ENCODE measurements at places on chromosomes 2 and 18. TPM values are rescaled to one million over a fixed set of nuclear protein-coding genes. Genes with fewer than 3 reads are reported as not detected.

The GALR1 gene
- polyA plus RNA-seq, result 0.09 TPM

The ADAM23 gene
- 6.1 TPM for polyA plus RNA-seq

The GCG gene
- polyA plus RNA-seq, result not detected

The ELOA2 gene
- polyA plus RNA-seq, result not detected

The RSAD2 gene
- polyA plus RNA-seq, result 3.9 TPM

The IL36RN gene
- polyA plus RNA-seq, result not detected

The COL3A1 gene
- 850 TPM for polyA plus RNA-seq

The LIMS3 gene
- polyA plus RNA-seq, result 5.7 TPM

DNA sequence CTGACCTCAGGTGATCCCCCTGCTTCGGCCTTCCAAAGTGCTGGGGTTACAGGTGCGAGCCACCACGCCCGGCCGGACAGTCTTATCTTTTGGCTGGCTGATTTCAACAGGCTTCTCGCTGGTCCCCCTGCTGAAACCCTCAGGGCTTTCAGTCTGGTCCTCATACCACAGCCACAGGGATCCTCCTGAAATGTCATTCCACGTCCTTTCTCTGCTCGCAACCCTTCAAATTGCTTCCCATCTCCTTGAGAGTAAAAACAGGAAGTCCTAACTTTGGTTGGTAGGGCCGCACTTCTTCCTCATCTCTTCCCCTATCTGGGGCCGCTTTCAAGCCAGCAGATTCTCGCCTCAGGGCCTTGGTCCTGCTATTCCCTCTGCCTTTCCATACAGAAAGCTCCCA, 1.4 kb upstream of the CAB39 start:
- no peak for DNase-seq

GRCh38 chr2:175439416-175439815, 257.9 kb upstream of the ATP5MC3 start:
- no peak for DNase-seq

- no peak for DNase-seq
Measured at GRCh38 chr2:158495175-158495574, 38.4 kb downstream of the PKP4 start.

- no peak for DNase-seq
Measured at GRCh38 chr18:59582395-59582794, 114.8 kb downstream of the CCBE1 start.

- DNase-seq, result peak; percentile 11
Measured at GRCh38 chr2:118251427-118251826, 163.2 kb downstream of the INSIG2 start.

DNA sequence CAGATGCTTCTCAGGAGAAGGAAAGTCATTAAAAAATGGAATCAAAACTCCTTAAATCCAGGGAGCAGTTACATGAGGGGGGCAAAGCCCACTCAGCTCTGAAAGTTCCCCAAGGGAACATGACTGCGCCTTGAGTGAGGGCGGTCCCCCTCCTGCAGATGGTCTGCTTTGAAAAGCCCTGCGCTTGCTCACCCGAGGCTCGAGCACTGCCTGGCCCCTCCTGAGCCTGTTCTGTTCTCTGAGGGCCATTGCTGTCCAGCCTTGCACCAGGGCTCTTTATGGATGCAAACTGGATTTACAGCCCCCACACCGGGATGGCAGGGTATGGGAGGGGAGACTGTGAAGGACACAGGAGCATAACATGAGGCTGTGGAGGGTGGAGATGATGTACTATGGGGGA, 37.8 kb upstream of the DNMT3A start:
- no peak for DNase-seq

DNA sequence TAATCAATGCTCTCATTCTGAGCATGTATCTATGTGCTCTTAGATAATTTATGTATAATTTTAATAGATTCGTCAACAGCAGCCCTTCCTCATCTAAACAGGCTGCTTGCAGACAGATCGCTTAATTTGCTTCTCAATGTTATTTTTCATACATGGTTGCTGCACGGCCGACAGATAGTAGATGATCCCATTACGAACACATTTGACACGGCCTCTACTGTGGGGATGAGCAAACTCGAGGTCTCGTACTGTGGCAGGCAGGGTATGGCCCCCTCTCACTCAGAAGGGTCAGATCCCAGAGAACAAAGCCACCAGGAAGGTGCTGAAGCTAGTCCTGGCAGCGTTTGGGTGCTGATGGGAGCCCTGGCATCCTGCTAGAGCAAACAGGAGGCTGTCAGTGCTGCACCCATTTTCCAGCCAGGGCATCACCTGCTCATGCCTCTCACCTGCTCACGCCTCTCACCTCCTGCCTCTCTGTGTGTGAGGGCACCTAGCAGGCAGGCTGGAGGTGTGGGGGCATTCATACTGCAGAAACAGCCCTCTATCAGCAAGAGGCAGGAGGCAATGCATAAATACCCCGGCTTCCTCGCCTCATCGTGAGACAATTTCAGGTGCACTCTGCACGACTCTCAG, 80.0 kb downstream of the KLHL29 start:
- no peak for DNase-seq

- DNase-seq, result no peak
Measured at GRCh38 chr18:57122936-57123510, 23.9 kb upstream of the BOD1L2 start.

DNA sequence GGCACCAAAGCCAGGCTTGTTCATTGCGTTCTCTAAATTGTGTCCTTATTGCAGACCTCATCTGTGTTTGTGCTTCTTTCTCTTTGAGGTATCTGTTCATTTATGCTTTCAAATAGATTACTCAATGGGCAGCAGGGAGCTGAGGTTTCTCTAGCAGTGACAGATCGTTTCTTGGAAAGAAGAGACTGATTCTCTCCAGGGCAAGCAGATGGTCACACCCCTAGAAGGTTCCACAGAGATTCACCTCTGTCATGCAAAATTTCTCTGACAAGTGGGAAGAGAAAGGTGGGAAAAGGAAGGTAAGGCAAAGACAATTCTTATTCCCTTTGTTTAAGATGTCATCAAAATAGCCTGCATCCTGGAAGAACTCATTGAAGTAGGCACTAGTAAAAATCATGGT, 14.0 kb downstream of the DLGAP1 start:
- DNase-seq, result no peak

GRCh38 chr2:232487385-232488096, at the start of gene ECEL1:
Gene ECEL1 (minus strand): TSS chr2:232487834. CDS start chr2:232486653, 1,181 bp downstream.
- DNase-seq, result no peak

GRCh38 chr2:96529376-96530143, 7.0 kb upstream of the ARID5A start:
- DNase-seq, result no peak

- no peak for DNase-seq
Measured at GRCh38 chr18:57856128-57856527, 53.0 kb upstream of the ATP8B1 start.

DNA sequence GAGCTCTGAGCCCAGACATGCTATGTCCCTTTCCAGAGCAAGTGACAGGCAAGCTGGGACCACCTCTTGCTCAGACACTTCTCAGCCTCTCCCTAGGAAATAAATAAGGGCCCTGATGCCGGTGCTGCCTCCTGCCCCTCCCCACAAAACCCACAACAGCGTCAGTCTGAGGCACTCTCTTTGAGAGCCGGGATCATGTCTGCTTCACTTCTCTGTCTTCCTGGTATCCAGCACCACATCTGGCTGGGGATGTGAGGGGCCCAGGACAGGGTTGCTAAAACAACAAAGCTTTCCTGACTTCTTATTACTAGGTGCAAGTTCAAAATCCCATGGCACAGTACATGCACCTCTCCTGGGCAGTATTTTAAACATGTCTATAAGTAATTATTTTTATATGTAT, 103.9 kb upstream of the GLI2 start:
- no peak for DNase-seq

GRCh38 chr2:213980883-213981282, 430.0 kb upstream of the VWC2L start:
- no peak for DNase-seq

DNA sequence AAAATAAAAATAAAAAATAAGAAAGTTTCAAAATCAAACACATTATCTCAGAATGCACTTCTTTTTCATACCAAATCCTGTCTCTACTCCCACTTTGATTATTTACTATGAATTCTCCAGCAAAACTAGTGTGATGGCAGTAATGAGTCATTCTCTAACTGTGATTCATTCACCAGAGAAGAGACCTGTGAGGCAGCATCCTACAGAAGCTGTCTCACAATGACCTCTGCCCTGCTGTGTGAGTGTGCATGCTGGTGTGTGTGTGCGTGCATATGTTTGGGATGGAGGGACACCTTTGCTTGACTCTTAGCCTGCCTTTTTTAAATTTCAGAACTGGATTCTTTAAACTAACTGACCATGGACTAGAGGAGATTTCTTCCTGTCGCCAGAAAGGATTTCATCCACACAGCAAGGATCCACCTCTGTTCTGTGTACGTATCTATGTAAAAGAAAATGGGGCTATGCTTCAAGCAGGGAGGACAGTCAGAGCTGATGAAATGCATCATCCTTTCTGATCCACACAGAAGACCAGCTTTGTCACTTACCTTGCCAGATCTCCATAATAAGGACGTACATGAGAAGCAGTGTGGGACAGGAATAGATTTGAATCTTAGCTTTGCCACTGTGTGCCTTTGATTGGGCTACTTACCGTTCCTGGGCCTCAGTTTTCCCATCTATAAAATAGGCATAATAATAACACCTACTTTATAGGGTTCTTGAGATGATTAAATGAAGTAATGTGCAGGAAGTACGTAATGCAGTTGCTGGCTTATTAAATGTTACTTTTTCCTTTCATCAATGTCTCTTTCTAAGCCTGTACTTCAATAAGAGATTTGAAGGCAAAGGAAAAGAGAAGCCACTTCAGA, 31.2 kb downstream of the STAMBP start:
- DNase-seq, result no peak

GRCh38 chr2:152500772-152501171, 165.8 kb downstream of the FMNL2 start:
- DNase-seq, result no peak

- DNase-seq, result no peak
Measured at GRCh38 chr18:8911408-8912340, 190.8 kb upstream of the NDUFV2 start.

GRCh38 chr2:119088416-119088815, 70.1 kb downstream of the C1QL2 start:
- no peak for DNase-seq

GRCh38 chr2:75528221-75528977, 32.3 kb downstream of the EVA1A start:
- no peak for DNase-seq

DNA sequence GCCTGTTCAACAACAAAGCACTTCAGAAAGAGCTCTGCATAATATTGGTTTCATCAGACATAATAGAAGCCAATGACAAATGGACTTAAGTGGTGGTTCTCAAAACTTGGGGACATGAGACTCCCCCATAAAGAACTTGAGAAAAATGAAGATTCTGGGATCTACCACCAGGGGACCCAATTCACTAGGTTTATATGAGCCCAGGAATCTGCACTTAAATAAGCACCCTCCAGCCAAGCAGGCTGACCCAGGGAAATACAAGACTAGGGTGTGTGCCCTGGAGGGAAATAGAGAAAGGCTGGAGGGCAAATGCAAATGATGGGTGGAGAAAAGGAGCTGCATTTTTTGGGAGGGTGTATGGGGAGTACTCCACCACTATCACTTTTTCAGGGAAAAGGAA, 52.5 kb downstream of the SATB2 start:
- DNase-seq, result no peak

DNA sequence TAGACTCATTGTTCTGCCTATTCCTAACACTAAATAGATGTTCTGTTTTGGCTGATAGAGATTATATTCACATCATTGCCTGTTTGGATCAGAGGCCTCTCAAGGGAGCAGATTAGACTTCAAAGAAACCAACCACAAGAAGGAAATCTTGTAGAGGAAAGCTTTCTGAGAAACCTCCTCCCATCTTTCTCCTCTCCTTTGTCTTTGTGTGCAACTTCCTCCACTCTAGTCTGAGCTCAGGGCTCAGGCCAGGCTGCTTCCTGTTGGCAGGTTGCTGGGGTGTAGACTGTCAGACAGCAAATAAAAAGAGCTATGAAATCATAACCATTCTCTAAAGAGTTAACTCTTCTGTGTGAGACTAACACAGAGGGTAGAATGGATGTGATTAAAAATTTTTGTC, 113.0 kb downstream of the TGFA start:
- DNase-seq, result no peak

Data from renal cortex interstitium (tissue), 15 donors.